GM23248 (cell line): ENCODE measurements at places on chromosomes 2 and 18. TPM values are rescaled to one million over a fixed set of nuclear protein-coding genes. Genes with fewer than 3 reads are reported as not detected.

The G6PC2 gene
- total RNA-seq = not detected in 2 replicates

The UBR3 gene
- total RNA-seq = 21.2 and 22.4 TPM in 2 replicates

The CRYGD gene
- total RNA-seq = not detected in 2 replicates

The MC4R gene
- total RNA-seq = 0.32 TPM in 1 of 2 replicates, not detected in the other

The POTEJ gene
- not detected in 2 replicates for total RNA-seq

The SCN7A gene
- not detected in 2 replicates for total RNA-seq

- no peak for DNase-seq
Measured at GRCh38 chr18:46260879-46261143, 156.6 kb downstream of the HAUS1 start.

DNA sequence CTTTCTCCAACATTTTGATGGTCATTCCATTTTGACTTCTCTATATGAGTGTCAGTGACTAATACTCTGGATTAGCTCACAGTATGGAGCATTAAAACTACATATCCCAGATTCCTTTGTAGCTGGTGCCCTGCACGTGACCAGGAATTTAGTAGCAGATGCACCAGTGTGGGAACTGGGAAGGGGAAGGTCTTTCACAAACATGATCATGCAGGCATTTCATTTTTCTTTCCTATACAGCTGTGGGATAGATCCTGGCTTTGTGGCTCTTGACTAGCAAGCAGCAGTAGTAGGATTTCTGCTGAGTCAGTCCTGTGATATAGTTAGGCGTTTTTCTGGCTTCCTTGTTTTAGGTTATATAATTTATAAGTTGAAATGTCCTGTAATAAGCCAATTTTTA, 971.0 kb upstream of the CDH2 start:
- DNase-seq = peak; percentile 62

GRCh38 chr2:175883586-175884194, 118.4 kb downstream of the LNPK start:
- DNase-seq = no peak

DNA sequence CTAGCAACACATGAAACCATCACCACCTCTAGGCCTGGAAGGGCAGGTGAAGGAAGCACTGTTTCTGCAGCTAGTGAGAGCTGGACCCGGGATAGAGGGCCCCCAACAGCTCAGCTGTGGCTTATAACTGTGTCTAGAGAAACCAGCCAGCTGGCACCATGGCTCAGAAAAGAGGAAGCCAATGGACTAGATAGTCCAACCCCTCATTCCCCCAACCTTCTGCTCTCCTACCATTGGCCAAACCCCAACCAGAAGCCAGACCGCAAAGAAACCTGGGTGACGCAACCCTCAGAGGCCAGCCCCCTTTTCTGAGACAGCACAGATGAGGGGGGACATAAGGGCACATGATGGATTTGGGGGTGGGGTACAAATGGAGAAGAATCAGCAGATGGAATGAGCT, 24.3 kb downstream of the SMYD1 start:
- DNase-seq = no peak

DNA sequence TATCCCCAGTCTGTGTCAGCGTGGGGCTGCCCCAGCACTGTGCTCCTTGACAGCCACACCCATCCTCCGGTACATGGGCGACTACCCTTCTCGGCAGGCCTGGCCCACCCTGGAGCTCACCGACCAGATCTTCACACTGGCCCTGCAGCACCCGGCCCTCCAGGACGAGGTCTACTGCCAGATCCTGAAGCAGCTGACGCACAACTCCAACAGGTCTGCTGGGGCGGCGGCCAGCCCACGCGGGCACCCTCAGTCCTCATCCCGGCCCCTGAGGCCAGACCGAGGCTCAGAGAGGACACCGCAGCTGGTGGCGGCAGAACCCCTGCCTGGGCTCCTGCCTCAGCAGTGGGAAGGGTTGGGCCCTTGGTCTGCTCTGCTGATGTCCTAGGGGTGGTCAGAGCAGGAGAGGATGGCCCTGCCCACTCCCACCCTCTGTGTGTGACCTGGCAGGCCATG, 14.4 kb upstream of the GPR17 start:
- DNase-seq = no peak

GRCh38 chr18:74951165-74951760, 257.7 kb downstream of the PTGR3 start:
- peak; percentile 80 for DNase-seq

- DNase-seq = no peak
Measured at GRCh38 chr2:98157557-98157956, 70.6 kb downstream of the VWA3B start.

DNA sequence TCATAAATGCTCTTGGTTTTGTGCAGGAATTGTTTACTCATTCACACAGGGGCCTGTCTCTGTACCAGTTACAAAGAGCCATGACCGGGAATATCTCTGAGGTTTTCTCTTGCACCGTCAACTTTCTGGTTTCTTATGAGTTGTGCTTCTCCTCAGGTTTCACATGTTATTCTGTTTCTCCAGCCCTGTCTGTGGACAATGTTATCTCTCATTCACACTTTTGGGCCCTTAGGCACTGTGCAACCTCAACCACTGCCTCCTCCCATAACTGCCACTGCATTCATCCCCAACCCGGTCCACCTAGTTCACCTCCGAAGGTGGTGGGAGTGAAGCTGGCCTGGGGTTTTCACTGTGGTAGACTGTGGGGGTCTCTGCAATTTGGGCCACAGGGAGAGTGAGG, 22.5 kb upstream of the NEDD4L start:
- no peak for DNase-seq

- DNase-seq = no peak
Measured at GRCh38 chr2:105803337-105803736, 58.6 kb downstream of the NCK2 start.

DNA sequence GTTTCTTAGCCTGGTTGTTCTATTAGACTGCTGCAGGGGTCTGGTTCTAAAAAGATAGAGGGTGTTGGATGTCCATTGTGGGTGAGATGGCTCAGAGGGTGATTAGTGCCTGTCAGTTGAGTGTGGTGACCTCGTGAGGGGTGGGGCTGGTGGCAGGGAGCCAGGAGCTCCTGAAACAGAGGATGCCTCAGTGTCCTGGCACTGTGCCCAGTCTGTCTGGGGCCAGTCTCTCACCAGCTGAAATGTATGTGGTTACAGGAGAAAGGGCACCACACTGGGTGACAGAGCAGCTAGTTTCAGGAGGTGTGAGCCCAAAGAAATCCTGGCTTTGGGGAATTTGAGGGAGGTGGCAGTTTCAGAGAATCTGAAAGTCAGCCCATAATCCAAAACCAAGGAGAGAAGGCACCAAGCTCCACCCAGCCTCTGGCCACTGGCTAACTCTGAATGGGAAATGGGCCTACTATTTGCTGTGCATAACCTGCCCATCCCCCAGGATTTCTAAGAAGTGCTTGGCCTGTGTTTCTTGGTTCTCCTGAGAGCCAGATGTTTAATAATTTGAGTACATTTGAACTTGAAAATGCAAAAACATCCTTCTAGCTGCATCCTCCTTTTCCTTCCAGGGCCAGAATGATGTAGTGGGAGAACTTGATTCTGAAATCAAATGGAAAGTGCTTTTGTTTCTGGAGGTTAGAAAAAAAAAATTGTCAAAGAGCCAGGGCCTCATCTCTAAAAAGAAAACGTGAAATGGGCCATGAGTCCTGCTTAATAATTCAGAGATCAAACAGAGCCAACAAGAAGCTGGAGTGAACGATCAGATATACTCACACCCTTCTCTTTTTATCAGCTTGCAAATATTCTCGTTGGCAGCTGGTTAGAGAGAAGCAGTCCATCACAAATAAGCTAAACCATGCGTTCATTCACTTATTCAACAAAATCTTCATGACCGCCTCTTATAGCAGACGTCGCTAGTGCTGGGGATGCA, 92.3 kb downstream of the B3GNT2 start:
- DNase-seq = peak; percentile 58

GRCh38 chr18:9726175-9726574, 18.1 kb downstream of the RAB31 start:
- DNase-seq = no peak

DNA sequence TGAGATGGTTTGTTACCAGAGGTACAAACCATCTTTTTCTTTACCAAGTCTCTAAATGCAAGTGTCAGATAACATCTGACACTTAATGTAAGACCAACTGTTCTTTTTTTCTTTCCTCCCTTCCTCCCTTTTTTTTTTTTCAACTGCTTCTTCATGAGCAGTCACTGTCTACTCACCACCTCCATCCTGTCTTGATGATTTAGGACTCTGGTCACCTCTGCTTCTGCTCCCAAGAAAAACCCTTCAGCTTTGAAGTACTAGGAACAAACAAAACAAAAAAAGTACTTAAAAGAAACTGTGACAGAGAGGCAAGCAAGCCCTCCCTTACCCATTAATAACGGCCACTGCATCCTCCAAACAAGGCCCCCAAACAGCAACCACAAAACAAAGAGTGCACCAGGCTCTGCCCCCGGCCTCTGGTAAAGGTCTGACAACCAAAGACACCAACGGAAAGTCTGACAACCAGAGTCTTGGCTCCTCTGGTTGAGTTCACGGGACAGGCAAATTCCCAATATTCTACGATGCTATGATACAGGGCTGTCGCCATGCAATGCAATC, 141.0 kb downstream of the ARL4C start:
- DNase-seq = no peak

GRCh38 chr2:36397728-36398413, 42.3 kb downstream of the CRIM1 start:
- no peak for DNase-seq

- DNase-seq = peak; percentile 93
Measured at GRCh38 chr2:192500550-192501200, 305.9 kb upstream of the TMEFF2 start.

DNA sequence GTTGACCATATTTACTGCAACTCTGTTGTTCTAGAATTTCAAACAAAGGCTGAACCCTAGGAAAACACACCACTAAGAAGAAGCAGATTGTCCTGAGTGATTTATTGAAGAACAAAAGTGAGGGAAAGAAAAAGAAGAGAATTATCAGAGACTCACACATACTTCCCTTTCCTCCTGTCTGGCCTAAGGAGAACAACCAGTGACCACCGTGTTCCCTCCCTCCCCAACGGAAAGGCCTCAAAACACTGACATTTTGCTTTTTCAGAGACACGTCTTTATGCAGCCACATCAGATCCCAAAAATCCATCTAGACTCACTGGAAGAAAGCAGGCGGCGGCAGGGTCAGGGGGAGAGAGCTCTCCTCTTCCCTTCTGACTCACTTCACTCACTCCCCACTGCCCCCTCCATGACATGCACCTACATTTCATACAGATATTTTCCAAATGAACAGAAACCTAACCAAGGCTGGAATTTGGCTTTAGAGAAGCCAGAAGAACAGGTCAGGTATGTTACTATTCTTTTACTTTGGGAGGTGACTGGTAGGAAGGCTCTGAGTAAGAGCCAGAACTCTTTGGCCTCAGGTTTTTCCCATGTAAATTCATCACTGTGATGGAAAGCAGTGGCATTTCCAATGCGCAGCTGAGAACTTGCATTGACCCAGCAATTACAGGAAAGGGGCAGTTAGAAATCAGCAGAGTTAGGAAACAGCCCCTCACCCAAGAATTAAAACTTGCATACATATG, 169.9 kb downstream of the BCL11A start:
- no peak for DNase-seq

- peak; percentile 28 for DNase-seq
Measured at GRCh38 chr2:31420936-31421335, 6.4 kb upstream of the XDH start.

DNA sequence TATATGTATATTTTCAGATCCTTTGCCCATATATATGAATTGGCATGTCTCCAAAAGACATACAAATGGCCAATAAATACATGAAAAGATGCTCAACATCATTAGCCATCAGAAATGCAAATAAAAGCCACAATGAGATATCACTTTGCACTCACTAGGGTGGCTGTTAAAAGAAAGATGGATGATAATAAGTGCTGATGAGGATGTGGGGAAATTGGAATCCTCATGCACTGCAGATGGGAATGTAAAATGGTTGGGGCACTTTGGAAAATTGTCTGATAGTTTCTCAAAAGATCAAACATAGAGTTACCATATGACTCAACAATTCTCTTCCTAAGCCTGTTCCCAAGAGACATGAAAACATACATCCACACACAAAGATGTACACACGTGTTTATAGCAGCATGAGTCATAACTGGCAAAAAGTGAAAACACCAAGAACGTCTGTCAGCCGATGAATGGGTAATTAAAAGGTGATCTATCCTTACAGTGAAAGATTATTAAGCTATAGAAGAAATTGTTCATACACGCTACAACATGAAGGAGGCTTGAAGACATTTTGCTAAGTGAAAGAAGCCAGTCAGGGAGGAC, 19.7 kb downstream of the NGEF start:
- DNase-seq = peak; percentile 26

DNA sequence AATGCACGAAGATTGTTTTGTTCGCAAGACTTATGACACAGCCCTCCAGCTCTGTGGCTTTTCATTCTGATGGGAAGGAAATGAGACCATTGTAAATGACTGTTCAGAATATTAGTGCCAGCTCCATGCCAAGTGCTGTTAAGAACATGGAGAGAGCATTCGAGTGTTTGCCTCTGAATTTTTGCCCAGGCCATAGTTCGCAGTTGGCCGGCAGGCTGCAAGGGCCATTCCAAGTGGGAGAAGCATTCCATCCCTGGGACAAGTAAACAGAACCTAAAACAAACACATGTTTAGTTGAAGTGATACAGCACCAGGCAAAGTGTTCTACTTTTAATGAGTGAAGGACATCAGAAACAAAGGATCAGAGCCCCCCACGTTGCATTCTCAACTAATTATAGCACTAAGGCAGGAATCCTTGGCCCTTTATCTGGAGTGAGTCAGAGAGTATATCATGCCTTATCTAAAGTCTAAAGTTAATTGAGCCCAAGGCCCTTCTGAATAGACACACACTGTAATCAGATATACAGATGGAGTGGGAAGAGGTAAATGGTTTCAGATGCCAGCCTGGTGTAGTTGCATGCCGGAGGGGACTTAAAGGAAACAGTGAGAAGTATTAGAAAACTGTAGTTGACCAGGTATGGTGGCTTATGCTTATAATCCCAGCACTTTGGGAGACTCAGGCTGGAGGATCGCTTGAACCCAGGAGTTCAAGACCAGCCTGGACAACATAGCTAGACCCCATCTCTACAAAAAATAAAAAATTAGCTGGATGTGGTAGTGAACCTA, 53.3 kb downstream of the NEDD4L start:
- no peak for DNase-seq

- peak; percentile 53 for DNase-seq
Measured at GRCh38 chr2:160576054-160576499, 82.5 kb upstream of the RBMS1 start.

GRCh38 chr18:74661691-74662090, 64.0 kb downstream of the ZNF407 start:
- no peak for DNase-seq

DNA sequence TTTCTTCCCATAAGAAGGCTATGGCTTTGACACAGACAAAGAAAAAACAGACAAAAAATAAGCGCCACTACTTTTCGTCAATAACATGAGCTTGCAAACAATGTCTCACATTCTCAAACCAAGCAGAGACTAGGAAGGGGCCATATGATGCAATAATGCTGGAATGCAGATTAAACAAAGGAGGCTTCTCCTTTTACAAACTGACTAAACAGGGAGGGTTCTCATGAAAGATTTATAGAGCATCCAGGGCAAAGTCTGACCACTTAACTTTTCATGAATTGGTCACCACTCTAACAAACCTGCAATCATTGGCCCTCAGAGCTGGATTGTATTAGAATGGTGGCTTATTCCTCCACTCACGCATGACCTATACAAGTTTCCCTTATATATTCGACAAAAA, 663.3 kb upstream of the CHAC2 start:
- DNase-seq = peak; percentile 14
